ENCODE measurements at places on chromosomes 7 and 10.

DNA sequence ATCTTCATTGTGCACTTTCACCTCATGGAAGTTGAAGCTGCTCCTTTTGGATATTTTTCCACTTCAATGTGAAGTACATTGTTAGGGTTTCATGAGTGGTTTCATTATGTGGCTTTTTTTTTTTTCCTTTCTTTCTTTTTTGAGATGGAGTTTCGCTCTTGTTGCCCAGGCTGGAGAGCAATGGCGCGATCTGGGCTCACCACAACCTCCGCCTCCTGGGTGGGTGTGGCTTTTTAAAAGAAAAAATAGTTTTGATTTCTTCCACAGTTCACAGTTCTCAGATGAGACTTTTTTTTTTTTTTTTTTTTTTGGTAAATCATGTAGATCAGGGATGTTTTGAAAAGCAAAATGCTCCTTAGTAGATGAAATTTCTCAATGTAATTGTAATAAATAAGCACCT lies 652.3 kb upstream of the ANKRD30A start:
- DNase-seq, result no peak

- DNase-seq, result no peak
Observed at GRCh38 chr7:22364900-22365299, 7.9 kb upstream of the RAPGEF5 start.

DNA sequence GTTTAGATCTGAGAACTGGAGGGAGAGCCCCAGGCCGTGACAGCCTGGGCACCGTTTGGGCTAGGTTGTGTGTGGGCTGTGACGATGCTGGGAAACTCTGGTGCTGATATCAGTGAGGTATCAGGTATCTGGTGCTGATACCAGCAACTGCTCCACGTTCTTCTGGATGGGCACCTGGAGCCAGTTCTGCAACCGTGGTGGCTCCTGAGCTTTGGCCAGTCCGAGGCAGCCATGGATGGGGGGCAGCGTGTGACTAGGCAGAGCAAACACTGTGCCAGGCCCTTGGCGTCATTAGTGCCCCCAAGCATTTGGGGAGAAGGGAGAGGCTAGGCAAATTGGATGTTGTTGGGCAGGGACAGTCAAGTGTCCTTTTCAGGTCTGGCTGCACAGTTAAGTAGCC lies 57.9 kb downstream of the ZNF467 start:
- no peak for DNase-seq

DNA sequence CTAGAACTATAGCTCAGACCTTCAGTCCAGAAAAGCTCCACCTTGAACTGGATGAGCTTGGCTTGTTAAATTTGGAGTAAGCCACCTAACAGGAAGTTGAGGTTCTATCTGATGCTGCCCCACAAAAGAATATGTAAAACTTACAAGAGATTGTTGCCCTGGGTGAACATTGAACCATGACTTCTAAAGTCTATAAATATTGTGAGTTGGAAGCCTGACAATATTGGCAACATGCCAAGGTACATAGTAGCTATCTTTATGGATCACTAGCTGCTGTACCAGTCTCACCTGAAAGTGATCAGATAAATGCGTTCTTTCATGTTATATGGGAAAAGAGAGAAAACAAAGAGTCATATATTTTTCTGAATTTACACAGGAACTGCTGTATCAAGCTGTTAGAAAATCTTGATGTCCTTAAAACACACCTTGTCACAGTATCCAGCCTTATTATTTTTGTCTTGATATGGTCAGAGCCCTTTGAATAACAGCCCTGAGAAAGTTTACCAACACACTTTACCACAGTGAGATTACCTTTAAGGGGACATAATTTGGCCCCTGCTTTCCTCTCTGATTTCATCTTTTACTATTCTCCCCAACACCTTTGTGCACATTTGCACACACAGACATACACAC lies 92.0 kb downstream of the LSMEM1 start:
- DNase-seq, result no peak

- no peak for DNase-seq
Observed at GRCh38 chr7:116511552-116512519, 12.3 kb downstream of the CAV2 start.

GRCh38 chr10:102776779-102777456 lies 33.2 kb downstream of the WBP1L start:
- no peak for DNase-seq

- DNase-seq, result no peak
Observed at GRCh38 chr7:157472311-157473050, 135.7 kb downstream of the DNAJB6 start.

DNA sequence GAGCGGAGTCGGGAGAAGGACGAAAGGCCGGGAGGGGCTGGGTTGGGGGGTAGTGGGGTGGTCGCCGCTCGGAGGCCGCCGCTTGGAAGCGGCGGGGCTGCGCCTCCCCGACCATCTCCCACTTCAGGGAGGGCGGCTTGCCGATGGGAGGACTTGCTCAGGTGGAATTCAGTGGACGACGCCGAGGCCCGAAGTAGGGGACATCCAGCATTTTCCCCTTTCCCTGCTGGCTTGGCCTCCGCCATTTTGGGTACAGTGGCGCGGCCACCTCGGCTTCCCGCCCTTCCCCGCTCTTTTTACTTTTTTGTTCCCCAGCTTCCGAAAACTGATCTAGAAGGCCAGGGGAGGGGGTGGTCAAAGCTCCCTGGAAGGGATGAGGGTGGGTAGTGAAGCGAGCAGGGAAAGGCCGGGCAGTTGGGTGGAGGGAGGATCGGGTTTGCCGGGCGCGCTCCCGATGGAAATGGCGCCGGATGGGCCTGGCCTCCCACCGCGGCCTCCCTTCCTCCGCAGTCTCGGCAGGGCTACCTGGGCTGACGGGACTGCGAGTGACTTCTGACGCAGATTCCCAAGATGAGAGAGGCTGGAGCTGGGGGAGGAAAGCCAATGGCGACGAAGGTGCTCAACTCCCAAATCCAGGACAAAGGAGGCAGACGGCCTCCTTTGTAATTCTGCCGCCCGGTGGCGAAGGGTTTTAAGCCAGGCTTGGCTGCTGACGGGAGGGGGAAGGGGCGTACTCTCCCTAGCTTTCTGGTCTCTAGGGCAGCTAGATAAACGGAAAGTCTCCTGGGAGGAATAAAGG lies at the start of gene PBLD:
Gene PBLD (minus strand): TSS at position 670 of the 799 bp plus-strand sequence. CDS start 26,084 bp downstream, outside the sequence.
- DNase-seq, result peak; percentile 48

DNA sequence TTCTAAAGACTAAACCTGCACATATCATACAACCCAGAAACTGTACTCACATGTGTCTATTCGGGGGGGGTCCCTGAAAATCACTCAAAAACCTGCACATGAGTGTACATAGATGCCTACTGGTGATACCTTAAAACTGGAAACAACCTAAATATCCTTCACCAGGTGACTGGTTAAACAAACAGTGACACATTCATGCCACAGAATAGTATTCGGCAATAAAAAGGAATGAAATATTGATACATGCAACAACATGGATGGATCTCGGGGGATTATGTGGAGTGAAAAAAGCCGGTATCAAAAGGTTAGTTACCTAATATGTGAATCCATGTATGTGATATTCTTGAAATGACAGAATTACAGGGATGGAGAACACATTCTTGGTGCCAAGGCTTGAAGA lies 32.1 kb upstream of the EGFR start:
- DNase-seq, result no peak

DNA sequence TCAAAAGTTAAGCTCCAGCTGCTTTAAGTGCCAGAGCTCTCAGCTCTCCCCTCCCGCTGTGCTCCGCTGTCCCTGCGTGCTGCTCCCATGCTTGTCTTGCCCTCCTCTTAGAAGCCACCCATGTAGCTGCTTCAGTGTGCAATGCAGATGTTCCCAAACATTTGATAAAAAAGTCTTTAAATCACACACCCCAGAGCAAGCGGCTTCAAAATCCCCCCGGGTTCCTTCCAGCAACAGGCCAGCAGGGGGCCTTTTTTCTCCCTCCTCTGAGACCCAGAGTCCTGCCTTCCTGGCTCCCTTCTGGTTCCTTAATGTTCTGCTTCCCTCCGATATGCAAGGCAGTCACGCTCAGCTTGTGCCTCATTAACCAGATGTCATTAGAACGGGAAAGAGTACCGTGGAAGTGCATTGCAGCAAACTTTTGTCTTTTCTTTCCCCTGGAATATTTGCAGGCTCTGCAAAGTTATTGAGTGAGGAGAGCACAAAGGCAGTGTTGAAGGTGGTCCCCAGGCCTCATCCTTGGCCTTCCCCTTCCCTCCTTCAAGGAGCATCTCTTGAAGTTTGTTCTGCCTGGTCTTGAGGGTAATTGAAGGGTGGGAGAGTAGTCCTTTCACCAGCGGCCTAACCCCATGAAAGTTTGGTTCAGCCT lies 25.5 kb downstream of the LDB3 start:
- peak; percentile 22 for DNase-seq

DNA sequence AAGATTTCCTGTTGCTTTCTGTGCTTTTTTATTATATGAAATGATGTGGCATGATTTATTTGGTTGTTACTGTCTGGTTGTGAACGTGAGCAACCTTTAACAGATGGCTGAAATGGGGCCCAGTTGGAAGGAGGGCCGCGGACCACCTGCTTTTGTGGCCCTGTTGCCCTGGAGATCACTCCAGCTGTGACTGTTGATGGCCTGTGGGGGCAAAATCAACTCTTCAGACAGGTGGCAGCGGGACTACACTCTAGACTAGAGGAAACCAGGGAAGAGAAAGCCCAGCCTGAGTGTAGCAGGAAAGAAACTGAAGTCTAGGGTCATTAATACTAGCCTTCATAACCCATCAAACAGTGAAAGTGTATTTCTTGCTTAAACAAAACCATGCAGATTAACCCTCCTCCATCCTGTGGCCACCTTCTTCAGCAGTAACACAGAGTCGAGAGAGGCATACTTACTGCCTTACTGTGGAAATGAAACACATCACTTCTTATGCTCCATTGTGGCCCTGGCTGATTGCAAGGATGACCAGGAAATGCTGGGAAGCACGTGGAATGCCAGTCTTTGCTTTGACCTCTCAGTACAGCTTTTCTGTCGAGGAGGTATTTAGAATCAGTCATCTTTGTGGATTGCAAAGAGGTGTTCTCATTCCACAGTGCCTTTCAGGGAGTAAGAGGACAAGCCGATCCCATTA lies 80.5 kb downstream of the CCNY start:
- no peak for DNase-seq

DNA sequence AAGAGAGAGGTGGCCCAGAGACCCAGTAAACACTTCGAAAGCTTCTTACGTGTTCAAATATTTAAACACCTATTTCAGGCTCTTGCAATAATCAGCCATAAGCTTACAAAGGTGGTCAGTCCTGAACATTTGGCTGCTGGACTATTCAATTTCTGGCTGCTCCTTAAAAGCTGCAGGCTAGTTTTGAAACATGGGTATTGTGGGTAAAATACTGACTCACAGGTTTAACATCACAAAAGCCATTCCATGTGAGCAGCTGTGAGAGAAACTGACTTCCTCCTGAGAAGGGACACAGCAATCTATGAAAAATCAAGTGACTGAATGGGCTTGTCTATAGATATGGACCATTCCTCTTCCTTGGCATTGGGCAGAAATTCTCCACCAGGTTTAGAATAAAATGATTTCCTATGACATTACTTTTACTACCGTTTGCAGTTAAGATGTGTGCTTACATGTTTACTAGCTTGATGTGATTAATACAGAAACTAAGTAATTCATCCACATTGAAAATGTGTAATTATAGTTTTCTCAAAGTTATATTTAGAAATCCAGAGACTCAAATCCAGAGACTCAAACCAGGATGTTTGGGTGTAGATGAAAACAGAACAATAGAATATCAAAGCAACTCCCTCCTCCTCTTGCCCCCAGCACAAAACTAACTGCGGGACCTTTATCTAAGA lies 252.3 kb downstream of the GATA3 start:
- DNase-seq, result no peak

- DNase-seq, result no peak
Observed at GRCh38 chr10:114389426-114389825, 14.9 kb downstream of the AFAP1L2 start.

- DNase-seq, result no peak
Observed at GRCh38 chr10:451856-452255, 237.6 kb downstream of the DIP2C start.

DNA sequence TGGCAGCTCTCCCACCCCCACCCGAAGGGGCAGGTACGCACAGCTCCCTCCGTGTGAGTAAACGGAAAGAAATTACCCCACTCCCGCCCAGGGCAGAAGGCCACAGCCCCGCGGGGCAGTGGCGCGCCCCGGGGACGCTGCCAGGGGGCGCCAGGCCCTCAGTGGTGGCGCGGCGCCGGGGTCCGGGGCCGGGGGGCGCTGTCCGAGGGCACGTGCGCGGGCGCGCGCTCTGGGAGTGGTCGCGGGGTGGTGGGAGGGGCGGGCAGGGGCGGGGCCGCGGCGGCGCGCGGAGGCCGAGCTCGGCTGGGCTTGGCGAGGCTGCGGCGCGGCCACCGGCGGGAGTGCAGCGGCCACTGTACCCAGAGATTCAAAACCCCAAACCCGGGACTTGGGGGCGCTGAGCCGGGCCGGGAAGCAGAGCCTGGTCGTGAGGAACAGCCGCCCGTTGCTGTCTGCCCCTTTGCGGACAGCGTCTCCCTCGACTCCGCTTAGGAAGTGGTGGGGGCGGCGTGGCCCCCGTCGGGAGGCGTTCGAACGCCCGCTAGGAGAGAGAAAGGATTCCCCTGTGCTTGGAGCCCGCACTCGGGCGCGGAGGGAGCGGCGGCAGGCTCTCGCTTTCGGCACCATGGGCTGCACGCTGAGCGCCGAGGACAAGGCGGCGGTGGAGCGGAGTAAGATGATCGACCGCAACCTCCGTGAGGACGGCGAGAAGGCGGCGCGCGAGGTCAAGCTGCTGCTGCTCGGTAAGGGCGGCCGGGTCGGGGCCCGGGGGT lies at the start of gene GNAI1:
Gene GNAI1 (plus strand): TSS at position 296 of the 773 bp plus-strand sequence. CDS start 330 bp downstream, at position 626.
- DNase-seq, result peak; percentile 2

DNA sequence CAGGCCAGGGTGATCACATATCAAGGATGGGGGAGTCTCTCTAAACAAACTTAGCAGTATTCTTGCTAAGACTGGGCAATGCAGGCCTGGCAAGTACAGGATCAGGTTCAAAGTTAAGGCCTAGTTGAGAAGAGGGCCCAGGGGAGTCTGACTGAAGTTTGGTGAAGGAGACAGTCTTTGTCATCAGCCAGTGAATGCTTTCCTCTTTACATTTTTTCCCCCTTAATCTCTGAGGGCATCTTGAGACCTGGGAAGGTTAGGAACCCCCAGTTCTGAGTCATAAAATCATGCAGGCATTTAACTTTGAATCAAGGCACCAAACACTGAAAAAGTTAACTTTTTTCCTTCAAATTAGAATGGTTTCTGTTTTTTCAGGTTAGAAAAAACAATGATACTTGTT lies 311.5 kb downstream of the REEP3 start:
- no peak for DNase-seq

GRCh38 chr7:66921918-66922486 lies 977 bp downstream of the TMEM248 start:
- no peak for DNase-seq

DNA sequence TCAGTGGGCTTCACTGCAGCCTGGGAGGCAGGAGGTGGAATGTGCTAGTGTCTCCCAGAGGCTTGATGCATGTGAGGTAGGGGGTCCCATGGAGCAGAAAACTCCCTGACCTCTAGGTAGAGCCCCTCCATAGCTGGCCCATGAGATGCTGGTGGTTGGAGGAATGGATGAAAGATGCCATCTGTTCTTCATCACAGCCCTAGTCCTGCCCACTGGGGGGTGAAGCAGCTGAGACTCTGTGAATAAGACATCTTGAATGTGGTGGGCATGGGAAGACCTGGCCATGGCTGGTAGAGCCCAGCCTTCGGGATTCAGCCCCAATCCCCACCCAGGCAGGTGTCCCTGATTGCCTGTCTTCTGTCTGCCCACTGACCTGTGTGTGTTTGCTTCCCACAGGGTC lies 92.5 kb downstream of the COL13A1 start:
- no peak for DNase-seq
